Hematopoietic multipotent progenitor cell (in vitro differentiated cells): ENCODE measurements at places on chromosomes 5 and 9.

GRCh38 chr5:133129950-133130349 is 78.1 kb downstream of the HSPA4 start:
- DNase-seq = no peak

DNA sequence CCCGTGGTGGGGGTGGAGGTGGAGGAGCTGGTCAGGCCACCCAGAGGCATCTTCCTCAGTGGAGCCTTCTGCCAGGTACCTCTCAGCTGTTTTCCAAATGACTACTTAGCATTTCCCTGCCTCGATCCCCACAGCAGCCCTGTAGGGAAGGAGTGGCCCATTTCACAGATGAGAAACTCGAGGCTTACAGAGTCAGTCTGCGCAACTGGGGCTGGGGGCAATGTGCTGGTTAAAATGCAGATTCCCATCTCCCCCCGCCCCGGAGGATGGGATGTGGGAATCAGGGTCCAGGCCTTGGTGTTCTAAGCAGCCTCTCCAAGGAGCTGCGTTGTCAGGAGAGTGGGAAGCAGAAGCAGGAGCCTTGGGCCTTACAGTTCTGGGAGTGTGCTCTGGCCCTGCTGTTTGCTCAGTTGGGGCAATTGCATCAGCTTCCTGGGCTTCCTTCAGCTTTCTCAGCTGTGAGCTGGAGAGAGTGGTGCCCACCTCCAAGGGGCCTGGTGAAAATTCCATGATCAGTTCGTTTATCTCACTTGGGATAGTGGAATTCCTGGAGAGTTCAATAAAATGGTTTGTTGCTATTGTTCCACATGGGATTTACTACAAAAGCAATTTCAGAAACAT is 19.4 kb downstream of the ERGIC1 start:
- no peak for DNase-seq

- DNase-seq = no peak
Observed at GRCh38 chr9:137761032-137761431, 116.5 kb upstream of the CACNA1B start.

GRCh38 chr9:8259028-8259427 is 459.4 kb upstream of the DMAC1 start:
- no peak for DNase-seq

- no peak for DNase-seq
Observed at GRCh38 chr9:78557540-78557939, 260.6 kb downstream of the PSAT1 start.

DNA sequence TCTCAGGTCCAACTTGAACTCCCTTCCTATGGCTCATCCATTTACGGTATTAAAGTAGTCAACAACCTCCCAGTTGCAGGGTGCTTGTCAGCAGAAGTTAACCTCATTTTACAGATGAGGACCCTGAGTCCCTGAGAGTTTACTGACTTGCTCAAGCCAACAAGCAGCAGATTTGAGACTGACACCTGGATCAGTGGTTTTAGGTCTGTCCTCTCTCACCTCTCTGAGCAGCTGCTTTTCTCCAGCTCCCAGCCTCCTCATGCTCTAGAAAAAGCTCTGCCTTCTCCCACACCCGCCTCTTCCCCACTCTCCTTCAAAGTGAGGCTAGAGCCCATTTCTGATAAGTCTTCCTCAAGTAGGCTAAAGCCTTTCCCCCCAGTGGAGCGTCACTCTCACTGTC is 56.4 kb downstream of the GABBR2 start:
- DNase-seq = no peak
